Inflammatory macrophage treated with lipopolysaccharide for 4 hours (primary cell): ENCODE measurements at places on chromosomes 2 and 18.

DNA sequence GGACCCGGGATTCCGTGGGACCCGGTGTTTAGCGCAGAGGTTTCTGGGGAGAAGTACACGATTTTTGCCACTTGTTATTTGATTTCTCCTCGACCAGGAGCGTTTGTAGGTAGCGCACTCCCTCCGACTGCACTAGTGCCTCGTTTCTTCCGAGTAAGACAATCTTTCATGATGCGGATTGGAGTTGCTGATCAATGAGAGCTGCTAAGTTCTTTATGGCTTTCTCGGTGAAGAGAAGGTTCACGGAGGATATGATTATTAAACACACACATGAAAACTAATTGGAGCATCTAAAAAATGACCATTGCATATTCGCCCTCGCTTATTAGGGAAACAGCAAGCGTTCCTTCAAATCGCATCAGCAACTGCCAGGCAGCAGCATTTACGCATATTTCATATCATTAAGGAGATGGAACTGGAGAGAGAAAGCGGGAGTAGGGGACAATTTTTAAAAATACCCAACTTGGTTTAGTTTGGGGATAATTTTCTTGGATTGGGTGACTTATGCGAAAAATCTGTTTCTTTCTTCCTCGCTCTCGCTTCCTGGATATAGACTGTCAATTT, 616 bp downstream of the EML6 start:
- DNase-seq, result no peak

DNA sequence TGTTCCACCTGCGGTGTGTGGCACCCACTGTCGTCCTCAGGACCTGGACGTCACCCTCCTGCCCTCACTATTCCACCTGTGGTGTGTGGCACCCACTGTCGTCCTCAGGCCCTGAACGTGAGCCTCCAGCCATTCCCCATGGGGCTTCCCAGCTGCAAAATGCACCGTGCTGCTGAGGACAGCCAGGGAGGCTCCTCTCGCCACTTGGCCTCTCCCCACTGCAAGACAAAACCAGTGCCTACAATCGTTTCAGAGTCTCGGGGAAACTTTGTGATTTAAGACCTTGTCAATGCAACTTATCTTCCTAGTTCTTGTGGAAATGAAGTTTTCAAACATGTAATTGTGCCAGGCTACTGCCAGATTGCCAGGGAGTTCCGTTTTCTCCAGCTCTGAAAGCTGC, 319.3 kb upstream of the SALL3 start:
- no peak for DNase-seq

- peak; percentile 70 for DNase-seq
Measured at GRCh38 chr2:202376460-202377206, 506 bp downstream of the BMPR2 start.

DNA sequence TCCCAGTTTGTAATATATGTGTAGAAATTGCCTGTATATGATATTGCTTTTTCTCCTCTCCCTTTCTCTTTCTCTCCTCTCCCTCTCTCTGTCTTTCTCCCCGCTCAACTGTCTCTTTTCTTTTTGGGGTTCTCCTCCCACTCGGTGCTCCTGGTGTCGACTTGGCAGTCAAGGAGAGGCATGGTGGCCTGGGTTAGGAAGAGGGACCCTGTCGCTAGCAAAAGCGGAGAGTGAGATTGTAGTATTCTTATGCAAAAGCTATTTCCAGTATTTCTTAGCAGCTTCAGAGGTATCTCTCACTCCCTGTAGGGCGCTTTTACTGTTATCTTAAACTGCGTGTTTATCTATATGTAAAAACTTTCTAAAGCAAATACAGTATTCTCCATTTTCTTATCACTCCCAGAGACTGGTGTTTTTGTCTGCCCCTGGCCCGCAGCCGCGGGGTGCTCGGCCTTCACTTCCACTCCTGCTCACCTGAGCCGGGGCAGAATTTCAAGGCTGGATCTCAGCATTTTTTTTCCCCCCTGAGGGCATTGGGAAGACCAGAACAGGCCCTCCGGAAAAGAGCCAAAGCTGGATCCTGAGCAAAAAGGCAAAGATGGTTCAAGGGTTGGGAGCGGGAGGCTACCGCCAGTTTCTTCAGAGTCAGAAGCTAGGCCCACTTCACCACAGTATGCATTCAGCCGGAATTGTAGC, 4.3 kb downstream of the SIX3 start:
- DNase-seq, result no peak

DNA sequence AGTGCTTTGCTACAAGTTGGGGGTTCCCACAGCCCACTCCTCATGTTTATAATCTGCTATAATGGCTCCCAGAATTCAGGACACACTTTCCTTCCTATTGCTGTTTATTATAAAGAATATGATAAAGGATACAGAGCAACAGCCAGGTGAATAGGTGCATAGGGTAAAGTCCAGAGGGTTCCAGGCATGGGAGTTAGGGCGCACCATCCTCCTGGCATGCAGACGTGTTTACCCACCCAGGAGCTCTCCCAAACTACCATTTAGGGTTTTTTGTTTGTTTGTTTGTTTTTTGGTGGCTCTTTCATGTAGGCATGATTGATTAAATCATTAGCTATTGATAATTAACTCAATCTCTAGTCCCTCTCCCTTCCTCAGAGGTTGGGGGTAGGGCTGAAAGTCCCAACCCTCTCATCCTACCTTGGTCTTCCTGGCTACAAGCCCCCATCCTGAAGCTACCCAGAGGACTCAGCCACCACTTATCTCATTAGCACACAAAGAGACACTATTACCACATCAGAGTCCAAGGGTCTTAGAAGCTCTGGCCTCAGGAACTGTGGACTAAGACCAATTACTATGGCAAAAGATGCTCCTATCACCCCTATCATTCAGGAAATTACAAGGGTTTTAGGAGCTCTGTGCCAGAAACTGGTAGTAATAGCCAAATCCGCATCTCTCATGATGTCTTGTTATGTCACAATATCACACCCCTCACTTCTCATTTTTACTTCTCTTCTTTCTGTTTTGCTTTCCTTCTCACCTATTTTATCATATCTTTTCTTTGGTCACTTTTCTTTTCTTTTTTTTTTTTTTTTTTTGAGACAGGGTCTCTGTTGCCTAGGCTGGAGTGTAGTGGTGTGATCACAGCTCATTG, 154.9 kb upstream of the TTC39C start:
- peak; percentile 84 for DNase-seq

GRCh38 chr18:5173646-5174045, 23.4 kb downstream of the AKAIN1 start:
- no peak for DNase-seq

- DNase-seq, result peak; percentile 40
Measured at GRCh38 chr2:196925768-196926561, 542 bp downstream of the PGAP1 start.

DNA sequence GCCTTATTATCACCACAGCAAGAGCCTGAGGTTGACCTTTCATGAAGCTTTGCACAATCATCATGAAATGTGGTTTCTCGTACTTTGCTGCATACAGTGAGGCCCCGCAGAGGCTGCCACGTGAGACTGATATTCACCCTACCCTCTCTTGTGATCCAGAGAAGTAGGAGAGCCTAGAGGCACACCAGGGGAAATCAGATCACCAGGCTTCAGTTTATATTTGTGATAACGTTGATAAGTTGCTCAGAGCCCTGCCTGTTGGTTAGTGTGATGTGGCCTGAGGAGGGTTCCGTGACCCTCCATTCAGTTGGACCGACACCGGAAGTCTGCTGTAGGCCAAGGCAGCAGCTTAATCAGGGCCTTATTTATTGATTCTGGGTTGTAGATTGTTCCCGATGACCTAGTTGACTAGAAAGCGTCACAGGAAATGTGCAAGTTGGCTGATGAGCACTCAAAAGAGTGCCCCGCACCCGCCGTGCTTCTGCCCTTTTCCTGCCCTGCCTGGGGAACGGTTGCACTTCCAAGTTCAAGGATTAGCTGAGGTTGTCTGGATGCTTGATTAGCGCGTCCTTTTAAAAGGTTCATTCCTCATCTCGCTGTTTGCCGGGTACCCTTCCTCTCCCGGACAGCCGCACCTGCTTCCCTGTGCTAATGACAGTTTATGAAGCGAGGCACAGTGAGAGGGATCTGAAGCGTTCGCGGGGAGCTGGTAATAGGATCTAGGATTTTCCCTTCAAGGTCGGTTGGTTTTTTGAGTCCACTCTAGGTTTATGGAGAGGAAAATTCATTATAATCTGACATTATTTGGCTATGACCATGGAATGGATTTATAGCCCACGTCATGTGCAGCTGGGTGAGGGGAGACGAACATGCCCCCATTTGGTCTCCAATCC, 146.4 kb downstream of the SH3RF3 start:
- peak; percentile 64 for DNase-seq
